Mucosa of gallbladder (tissue), 1 donor: ENCODE measurements at places on chromosomes 2 and 18.

DNA sequence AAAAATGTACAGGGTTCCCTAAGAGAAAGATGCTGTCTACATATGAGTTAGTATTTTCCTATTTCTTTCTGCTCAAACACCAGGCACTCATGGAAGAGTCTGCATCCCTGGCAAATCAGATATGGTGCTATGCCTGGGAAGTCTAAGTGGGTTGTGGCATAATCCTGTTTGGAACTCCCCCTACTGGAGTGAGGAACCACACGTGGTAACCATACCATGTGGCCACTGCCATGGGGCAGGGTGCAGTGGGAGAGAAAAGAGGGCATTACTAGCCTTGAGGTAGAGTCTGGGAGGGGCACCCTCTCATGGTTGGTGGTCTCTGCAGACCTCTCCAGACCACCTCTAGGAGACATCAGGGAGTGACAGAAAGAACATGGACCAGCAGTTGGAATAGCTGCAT is 257.9 kb upstream of the ATP5MC3 start:
- DNase-seq, result no peak

- no peak for DNase-seq
Observed at GRCh38 chr18:30989141-30989540, 53.4 kb downstream of the DSC3 start.

- peak; percentile 81 for DNase-seq
Observed at GRCh38 chr18:63004466-63005089, 289.2 kb downstream of the PHLPP1 start.

GRCh38 chr2:219291910-219292490 is 12.8 kb downstream of the DNAJB2 start:
- DNase-seq, result no peak

GRCh38 chr18:58314284-58314683 is 270.3 kb downstream of the NEDD4L start:
- peak; percentile 66 for DNase-seq

DNA sequence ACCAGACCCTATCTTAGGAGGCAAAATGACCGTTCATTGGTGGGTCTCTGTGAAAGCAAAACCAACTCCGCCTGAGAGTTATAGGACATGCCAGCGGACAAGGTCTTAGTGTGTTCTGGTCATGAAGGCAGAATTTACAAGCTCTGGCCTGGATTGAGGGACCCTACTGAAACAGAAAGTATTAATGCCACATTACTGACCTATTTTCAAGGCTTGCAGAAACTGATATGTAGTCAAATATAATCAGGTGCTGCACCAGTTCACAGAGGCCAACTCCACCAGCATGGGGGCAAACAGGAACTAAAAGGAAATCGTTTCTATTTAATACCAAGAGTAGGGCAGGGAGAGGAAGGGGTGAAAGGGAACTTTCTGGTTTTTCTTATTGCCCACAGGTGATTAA is 19.7 kb downstream of the TYMS start:
- no peak for DNase-seq

- no peak for DNase-seq
Observed at GRCh38 chr2:52429171-52429570, 1338.4 kb upstream of the CHAC2 start.

DNA sequence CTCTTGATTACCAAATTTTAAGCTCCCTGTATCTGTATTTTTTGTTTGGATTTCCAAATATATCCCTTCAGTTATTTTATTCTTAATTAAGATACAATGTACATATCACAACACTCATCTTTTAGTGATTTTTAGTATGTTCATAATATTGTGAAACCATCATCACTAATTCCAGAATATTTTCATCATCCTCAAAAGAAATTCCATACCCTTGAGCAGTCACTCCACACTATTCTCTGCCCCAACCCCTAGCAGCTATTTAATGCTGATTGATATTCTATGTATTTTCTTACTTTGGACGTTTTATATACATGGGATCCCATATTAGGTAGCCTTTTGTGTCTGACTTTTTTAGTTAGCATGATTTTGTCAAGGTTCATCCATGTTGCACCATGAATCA is 127.4 kb upstream of the SLC8A1 start:
- DNase-seq, result no peak

GRCh38 chr18:8812631-8813030 is 107.3 kb downstream of the MTCL1 start:
- no peak for DNase-seq

- DNase-seq, result no peak
Observed at GRCh38 chr18:57113799-57114420, 33.0 kb upstream of the BOD1L2 start.

GRCh38 chr2:55810622-55811020 is 113.0 kb downstream of the EFEMP1 start:
- no peak for DNase-seq

DNA sequence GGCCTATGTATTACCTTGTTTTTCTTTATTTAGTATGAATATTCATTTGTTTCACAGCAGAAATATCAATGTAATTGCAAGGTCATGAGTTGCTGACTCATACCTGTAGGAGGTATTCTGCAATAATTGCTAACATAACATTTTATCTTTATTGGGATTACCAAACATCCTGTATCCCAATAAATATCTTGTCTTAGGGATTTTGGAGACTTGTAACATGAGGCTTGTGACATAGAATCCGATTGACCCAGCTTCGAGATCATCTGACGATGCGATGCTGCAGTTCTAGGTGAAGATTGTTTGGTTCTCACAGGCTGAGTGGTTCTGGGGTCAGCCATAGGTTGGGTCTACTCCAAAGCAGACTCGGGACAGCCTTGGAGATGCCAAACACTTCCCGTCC is 133.4 kb upstream of the RND3 start:
- no peak for DNase-seq

DNA sequence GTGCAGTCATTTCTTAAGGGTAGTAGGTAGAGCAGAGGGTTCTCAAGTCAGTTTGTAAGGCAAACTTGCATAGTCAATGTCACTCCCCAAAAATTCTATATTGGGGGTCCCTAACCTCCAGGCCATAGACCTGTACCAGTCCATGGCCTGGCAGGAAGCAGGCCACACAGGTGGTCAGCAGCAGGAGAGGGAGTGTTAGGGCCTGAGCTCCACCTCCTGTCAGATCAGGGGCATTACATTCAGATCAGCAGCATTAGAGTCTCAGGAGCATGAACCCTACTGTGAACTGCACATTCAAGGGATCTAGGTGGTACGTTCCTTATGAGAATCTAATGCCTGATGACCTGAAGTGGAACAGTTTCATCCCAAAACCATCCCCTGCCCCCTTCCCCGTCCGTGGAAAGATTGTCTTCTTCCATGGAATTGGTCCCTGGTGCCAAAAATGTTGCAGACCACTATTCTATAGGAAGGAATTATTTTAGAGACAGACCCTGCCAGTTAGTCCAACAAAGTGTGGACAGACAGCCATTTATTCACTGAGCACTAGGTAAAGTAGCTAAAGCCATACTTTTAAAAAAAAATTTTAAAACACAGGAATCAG is 6.7 kb downstream of the COA5 start:
- DNase-seq, result no peak

- DNase-seq, result no peak
Observed at GRCh38 chr2:51829477-51829876, 797.5 kb upstream of the NRXN1 start.

DNA sequence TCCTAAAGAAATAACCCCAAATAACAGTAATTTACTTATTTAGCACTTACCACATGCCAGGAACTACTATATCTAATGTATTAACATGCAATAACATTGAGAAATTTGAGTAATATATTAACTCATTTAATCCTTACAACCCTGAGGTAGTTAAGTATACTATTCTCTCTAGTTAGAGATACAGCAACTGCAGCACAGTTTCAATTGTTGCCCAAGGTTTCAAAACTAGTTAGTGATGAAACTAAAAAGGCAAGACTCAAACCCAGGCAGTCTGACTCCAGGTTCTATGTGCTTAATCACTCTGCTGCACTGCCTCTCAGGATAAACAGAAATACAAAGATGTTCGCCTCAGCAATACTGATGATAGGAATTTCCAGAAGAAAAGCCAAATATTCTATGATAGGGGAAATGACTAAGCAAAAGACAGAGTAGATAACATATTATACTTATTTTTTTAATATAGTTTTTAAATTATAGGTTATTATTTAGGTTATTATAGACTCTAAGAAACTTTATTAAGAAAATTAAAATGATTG is 88.0 kb downstream of the SS18 start:
- DNase-seq, result no peak

GRCh38 chr2:215711471-215712034 is 275.7 kb upstream of the FN1 start:
- DNase-seq, result no peak

DNA sequence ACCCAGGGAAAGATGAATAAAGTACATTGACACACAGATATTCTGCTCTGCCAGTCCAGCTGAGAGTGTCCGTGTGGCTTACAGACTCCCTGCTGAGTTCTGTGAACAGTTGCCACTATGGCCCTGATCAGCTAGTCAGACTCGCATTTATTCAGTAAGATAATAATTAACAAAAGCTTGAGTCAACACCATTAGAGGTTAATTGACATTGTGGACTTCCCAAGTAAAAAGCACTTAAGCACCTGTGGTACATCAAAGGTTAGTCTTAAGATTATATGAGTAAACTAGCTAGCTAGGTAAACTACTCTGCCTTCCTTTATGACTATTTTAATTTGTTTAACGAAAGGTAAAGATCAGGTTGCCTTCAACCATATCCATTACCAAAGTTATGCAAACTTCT is 33.7 kb downstream of the ANKRD30B start:
- DNase-seq, result no peak

DNA sequence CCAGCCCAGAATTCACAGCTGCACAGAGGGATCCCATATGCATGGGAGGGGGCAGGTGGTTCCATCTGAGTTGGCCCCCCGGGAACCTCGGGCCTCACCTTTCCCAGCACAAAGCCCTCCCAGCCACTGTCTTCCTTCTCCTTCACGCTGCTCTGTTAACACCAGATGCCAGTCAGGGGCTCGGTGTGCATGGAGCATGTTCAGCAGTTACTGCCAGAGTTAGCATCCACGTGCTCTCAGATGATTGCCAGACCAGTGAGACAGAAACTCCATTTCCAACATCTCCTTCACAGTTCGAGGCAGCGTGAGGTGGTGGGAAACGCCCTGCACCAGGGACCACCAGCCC is 101.0 kb downstream of the PTGR3 start:
- DNase-seq, result no peak

- no peak for DNase-seq
Observed at GRCh38 chr18:907115-907884, 2.6 kb downstream of the ADCYAP1 start.

DNA sequence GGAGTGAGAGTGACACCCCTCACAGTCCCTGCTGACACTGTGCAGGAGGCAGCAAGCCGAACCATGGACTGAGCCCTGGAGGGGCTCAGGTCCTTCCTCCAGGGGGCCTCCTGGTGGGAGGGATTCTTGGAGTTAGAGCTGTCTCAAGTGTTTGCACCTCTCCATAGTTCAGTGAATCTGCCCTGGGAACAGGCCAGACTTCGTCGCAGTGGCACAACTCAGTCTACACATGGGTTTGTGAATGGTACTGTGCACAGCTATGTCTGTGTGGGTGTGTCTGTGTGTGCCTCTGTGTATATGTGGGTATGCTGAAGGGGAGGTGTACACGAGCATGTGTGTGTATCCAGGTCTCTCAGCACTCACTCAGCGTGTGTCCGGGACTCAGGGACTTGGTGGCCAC is 36.4 kb downstream of the PAX8 start:
- no peak for DNase-seq

- no peak for DNase-seq
Observed at GRCh38 chr2:212484563-212485080, 54.0 kb downstream of the ERBB4 start.

DNA sequence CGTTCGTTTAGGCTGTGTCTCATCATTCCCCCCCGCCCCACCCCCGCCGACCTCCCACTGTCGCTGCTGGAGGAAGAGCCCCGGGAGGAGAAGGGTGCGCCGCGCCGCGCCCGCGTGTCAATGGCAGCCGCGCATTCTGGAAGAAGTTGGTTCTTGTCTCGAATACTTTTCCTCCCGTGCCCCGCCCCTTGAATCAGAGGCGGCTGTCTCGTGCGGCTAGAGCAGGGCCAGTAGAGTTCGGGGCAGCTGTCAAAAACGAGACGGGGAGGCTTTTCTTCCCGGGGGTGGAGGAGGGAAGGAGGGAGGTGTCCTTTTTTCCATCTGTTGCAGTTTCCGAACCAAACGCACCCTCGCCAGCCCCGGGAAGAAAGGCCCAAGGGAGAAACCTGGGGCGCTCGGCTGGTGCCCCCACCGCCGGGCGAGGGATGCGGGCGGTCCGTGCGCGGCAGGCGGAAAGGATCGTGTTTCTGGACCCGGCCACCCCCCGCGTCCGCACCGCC is 410 bp upstream of the TGIF1 start:
- no peak for DNase-seq

DNA sequence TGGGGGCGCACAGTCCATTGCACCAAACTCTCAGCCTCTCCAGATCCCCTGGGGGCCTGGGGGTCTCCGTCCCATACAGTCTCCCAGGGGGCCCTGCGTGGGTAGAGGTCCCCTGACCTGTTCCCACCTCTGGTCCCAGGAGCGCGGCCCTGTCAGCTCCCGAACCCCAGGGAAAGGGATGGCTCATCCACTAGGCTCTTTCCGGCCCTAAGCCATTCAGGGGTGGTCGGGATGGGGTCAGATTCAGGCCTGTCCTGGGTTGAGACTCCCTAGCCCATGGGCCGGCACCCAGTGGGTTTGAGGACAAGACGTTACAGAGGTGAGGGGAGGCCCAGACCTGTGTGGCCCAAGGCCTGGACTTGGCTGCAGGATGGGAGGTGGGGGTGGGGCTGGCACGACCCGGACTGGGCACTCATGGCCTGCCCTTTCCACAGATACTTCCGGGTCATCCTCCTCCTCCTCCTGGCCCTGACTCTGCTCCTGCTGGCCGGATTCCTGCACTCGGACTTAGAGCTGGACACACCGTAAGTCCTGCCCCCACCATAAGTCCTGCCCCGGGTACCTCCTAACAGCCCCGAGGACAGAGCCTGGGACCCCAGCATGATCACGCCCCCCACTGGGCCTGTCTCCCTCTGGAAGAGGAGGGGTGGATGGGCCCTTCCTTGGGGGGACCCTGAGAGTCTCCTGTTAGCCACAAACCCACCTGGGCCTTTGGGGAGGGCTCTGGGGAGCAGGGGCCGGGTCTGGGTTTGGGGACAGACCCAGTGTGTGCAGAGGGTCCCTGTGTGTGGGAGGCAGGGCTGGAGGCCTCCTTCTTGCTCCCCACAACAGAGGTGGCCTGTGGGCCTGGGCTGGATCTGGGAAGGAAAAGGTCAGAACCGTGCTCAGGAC is 10.1 kb upstream of the NEU4 start:
- no peak for DNase-seq

GRCh38 chr18:56248610-56249235 is 389.7 kb downstream of the TXNL1 start:
- DNase-seq, result no peak

- peak; percentile 25 for DNase-seq
Observed at GRCh38 chr2:65901756-65902155, 469.4 kb upstream of the SPRED2 start.

- no peak for DNase-seq
Observed at GRCh38 chr2:11672407-11672806, 2.4 kb upstream of the NTSR2 start.

DNA sequence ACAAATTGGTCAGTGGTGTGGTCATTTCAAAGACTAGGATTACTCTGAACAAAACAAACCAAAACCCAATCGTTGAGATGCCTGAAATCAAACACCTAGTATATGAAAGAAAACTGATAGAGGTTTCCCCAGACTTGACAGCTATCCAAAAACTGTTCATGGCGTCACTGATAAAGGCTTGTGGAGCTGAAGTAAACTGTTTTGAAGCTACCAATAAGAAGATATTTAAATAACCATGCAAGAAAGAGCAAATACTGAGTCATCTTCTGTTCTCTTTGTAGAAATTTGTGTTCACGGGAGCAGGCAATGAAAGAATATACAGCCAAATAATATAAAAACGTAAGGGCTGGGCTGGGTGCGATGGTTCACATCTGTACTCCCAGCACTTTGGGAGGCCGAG is 7.5 kb upstream of the COLEC11 start:
- no peak for DNase-seq
